Stimulated activated CD8-positive, alpha-beta memory T cell treated with anti-CD3 and anti-CD28 coated beads, Interleukin-2, amount 100 ng/mL, for 1 hour (primary cell): ENCODE measurements at places on chromosomes 3 and 15.
A peak's percentile ranks its signal among the peaks of the same experiment; 100 is the strongest.

- no peak for DNase-seq
Measured at GRCh38 chr3:145182196-145182911, 978.6 kb downstream of the PLOD2 start.

- no peak for DNase-seq
Measured at GRCh38 chr3:103210583-103210982, 775.8 kb downstream of the ZPLD1 start.

- DNase-seq, result no peak
Measured at GRCh38 chr3:28139967-28140634, 101.3 kb upstream of the CMC1 start.

DNA sequence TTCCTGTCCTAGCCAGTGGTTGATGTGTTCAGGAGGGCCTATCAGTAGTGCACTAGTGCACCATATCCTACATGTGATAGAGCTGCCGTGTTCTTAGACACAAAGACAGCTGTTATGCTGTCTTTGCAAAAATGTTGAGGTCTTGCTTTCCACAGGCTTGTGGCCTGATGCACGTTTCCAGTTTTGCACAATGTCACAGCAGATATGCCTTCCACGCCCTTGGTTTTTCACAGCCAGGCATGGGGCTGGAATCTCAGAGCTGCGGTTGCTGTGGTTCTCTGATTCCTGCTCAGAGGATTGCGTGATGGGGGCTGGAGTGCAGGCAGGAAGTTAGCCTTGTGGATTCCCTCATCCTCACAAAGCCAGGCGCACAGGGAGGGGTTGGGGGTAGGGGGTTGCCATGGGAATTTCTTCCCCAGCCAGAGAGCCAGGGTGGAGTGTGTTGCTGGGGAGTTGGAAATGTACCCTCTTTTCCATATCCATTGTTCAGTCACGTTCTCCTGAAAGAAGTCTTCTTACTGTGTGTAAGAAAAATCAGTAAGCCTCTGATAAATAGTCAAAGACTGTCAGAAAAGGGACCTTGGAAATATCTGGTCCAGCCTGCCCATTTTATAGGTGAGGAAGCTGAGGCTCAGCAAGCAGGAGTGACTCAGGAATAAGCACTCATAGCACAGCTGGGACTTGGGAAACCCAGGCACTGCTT, 79.4 kb downstream of the SMAD3 start:
- no peak for DNase-seq

GRCh38 chr3:123637131-123637530, 52.3 kb upstream of the HACD2 start:
- no peak for DNase-seq

DNA sequence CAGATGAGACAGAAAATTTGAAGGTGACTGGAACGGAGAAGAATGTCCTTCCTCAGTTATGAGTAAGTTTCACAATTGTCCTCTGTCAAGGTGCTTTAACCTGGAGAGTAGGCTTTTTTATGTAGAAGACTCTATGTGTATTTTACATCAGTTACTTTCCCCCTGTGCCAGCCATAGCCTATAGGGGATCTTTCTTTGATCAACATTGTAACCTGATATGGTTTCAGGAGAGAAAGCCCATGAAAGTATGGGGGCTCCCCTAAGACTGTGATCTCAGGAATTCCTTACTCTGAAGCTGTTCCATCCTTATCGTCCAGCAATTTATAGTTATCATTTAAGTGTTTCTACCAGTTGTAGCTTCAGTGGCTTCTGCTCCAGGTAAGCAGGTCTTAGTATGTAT, 1076.3 kb upstream of the EPHA6 start:
- no peak for DNase-seq

- DNase-seq, result no peak
Measured at GRCh38 chr3:58291671-58292338, 14.2 kb upstream of the RPP14 start.

GRCh38 chr15:70451821-70452653, 311.3 kb downstream of the UACA start:
- DNase-seq, result peak; percentile 16

DNA sequence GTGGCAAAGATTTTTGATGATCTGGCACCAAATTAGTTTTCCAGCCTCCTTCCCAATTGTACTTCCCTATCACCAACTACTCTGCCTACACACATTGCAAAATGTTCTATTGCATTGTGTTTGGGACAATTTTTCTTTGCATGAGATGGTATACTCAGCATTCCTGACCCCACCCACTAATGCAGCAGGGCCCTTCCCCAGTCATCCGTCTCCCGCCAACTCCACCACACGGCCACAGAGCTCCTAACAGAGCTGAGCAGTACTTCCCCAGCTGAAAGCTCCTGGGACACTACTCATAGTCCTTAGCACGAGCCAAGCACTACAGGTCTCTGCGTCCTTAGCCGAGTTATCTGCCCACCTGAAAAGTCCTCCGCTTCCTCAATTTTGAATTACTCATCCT, 34.2 kb downstream of the TXNRD3 start:
- DNase-seq, result no peak

DNA sequence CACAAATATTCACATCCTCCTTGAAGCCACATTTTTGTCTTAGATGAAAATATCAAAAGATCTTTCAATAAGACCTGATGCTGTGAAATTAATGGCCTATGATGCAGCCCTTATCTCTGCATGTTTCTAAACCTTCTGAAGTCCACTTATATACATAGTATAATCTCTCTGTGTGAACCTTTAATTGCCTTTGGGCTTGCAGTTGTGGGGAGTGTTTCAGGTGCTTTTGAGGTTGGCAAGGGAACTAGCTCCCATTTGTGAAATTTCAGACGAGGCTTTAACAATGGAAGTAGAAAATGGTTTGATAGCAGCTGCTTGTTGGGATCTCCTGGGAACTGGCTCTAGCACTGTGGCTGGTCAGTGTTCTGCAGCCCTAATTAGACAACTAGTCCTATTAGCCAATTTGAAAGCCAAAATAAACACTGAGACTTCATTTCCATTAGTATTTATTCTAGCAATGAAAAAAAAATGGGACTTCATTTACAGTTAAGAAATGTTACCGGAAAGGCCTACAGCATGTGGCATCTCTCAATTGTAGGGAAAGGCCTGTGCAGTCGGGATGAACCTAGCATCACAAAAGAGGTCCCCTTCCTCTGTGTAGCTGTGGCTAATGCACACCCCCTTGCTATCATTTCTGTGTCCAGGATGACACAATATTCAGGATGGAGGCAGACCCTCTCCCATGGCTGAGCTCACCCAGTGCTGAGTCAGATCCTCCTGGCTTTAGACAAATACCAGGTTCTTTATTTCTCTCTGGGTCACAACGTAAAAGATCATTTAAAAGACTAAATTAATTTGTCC, 140.7 kb upstream of the TRIM42 start:
- no peak for DNase-seq

- DNase-seq, result no peak
Measured at GRCh38 chr15:34732430-34732829, 22.4 kb downstream of the GJD2 start.

- DNase-seq, result no peak
Measured at GRCh38 chr3:43894176-43895049, 203.7 kb downstream of the ABHD5 start.

DNA sequence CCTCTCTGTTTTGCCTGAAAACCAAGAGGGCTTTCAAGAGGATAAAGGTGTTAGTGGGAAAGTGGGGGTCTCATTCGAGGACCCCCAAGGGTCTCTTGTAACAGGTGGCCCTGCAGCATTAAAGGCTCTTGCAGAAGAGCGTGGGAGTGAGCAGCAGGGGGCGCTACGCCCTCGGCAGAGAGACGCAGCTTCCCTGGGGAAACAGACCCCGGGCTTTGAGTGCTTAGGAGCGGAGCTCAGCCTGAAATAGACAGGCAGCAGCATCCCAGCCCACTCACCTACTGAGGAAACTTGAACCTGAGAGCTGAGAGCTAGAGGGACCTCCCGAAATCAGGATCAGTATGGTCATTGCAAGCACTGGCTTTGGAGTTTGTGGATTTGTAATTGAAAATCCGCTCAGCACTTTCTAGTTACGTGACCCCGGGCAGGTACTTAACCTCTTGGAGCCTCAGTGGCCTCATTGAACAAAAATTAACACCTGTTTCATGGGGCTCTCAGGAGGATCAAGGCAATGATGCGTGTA, 25.7 kb downstream of the RPLP1 start:
- DNase-seq, result peak; percentile 33

GRCh38 chr3:193890016-193890897, 245.7 kb upstream of the HES1 start:
- DNase-seq, result no peak

DNA sequence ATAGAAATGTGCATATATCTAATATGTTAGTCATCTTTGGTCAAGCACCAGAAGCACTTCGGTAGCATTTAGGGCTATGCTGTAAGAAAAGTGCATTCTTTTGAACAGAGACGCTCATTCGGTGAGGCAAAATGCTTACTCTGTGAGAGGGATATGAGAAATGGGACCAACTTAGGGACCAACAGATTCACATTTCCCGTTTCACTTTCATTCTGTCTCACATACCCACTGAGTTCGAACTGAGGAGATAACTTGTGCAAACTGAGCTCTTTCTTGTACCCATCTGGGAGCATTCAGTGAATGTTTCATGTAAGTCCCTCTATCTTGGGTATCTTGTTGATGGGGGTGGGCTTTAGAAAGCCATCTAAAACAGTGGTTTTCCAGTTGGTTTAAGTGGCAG, 135.3 kb downstream of the FEZF2 start:
- DNase-seq, result no peak

GRCh38 chr3:117277816-117278215, 568.2 kb downstream of the TUSC7 start:
- no peak for DNase-seq

GRCh38 chr15:53811530-53811929, 52.1 kb upstream of the WDR72 start:
- no peak for DNase-seq

DNA sequence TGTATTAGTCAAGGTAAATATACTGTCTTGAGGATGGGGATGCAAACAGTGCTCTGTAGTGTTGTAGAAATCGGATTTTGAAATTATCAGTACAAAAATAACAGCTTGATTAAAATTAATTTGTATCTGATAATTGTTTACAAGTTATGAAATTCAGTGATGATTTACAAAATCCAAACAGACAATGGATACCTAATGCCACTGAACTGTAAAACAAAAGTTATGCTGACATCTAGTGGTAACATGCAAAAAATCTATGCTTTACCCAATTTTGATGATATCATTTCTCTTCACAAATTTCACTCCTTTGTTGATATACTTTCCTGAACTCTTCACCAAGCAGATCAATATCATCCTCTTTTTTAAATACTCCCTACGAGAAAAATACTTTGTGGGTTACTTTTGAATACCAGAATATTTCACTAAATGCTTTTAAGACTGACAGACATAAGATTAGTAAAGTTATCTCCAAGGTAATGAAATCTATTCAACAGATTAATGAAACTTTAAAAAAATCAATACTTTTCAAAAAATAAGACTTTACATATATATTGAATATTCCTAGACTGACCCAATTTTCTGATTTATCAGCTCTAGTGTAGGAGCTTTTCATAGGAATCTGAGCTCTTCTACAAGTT, 36.0 kb downstream of the MNS1 start:
- no peak for DNase-seq

- no peak for DNase-seq
Measured at GRCh38 chr3:101163554-101163953, 156.8 kb downstream of the IMPG2 start.

DNA sequence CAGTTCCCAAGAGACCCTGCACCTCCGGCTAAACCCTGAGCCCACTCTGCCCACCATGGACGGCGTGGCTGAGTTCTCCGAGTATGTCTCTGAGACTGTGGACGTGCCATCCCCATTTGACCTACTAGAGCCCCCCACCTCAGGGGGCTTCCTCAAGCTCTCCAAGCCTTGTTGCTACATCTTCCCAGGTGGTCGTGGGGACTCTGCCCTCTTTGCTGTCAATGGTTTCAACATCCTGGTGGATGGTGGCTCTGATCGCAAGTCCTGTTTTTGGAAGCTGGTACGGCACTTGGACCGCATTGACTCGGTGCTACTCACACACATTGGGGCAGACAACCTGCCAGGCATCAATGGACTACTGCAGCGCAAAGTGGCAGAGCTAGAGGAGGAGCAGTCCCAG, 4.0 kb downstream of the MAP1A start:
- no peak for DNase-seq

GRCh38 chr15:54097019-54097418, 118.8 kb downstream of the UNC13C start:
- no peak for DNase-seq

DNA sequence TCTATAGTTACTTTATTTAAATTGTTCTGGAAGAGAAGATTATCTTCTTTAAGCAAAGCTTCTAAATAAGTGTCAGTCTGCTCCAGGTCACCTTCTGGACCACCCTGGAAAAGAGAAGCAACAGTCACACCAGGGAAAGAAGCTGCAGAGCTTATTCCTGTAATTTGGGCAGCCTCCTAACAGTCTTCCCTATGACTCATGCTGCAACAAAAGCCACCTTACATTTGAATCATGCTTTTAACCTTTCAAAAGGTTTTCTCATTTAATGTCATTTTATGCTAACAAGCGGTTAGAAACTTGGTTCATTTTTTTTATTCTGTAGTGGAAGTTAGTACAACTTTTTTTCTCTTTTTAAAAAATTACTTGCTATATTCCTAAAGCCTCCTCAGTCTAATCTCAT, 5.3 kb upstream of the GUCA1C start:
- DNase-seq, result no peak

DNA sequence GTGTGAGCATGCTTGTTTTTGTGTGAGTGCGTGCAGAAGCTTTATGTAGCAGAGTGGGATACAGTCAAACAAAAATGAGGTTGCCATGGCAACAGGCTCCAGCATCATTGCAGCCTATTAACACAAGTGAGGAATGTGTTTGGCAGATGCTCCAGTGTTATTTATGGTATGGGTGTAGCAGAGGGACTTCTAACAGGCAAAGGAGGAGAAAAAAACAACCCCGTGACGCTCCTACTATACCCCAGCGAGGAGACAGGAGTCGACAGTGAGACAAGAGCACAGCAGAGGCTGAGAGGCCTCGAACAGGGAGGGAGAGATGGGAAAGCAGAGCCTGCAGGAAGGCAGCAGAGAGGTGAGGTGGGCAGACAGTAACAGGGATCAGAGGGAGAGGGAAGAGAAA, 4.9 kb downstream of the ADCY5 start:
- DNase-seq, result no peak

DNA sequence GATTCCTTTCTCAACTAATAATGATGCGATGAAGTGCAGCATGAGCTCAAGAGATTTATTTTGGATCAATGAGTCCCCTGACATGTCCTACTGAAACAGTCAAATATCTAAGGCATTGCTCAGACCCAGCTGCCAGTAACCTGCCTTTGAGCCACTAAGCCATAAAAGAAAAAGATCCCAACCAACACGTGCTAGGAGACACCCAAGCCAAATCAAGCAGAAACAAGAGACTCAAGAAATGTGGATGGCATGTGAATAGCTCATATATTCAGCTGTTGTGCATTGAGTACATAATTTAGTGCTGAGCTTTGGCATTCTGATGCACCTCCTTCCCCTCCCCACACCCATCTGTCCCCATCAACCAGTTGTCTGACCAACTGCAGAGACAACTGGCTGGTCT, 29.2 kb downstream of the GJD2 start:
- no peak for DNase-seq
